Right lung (tissue), 10 donors: ENCODE measurements at places on chromosomes 7 and 10. TPM values are rescaled to one million over a fixed set of nuclear protein-coding genes. Genes with fewer than 3 reads are reported as not detected.

- peak; percentile 14 for DNase-seq
These were observed 441.8 kb upstream of the AKR1E2 start for GRCh38 chr10:4384245-4384644.

- DNase-seq: no peak
These were observed 12.3 kb downstream of the CNPY1 start for GRCh38 chr7:155533827-155534690.

DNA sequence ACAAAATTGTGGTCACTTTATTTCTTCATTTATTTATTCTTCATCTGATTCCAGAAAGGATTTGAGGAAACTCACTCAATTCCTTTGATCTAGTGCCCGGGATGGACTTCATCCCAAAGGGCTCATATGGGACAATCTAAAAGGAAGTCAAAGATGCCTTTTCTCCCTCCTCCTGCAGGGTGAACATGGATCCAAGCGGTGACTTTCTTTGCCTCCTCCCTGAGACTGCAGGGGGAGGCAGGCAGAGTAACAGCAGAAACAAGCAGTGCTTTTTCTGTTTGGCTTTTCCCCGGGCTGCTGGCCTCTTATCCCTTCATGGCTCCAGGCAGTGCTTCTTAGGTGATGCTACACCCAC lies 10.0 kb upstream of the DNMBP start:
- peak; percentile 43 for DNase-seq

TMEM236 gene
- polyA plus RNA-seq: 0.37 TPM

DNA sequence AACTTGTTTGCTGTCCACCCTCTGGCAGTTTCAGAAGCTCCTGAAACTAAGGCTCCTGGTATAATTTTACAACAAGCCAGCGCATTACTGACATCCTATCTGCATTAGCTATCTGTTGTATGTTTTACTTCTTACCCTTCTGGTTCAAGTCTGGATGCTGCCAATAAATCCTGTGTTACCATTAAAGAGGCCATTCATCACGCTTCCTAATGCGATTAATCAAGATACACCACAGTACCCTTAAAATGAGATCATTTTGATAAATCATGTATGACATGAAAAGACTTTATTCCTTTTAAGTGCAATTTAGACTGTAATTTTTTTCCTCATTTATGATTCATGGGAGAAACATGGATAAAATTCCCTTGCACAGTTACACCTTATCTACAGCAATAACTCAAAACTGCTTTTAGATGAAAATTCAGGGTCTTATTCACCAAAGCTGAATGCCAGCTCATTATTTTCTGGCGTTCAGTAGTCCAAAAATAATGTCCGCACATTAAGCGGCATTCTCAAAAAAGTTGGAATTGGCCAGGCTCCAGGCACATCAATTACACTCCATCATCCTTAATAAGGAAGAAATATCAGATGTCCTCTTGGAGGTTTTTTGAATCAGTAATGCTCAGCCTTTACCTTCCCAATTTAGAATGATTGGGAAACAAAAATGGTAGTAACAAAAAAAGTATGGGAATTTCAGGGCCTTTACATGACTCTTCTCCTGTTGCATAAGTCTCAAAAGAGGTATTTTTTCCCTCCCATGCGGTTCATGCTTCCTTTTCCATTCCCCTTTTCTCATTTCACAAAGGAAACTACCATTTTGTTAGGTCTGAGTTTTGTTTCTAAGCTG lies 878.5 kb downstream of the LRMDA start:
- DNase-seq: no peak

GRCh38 chr7:82347808-82348207 lies 95.8 kb downstream of the CACNA2D1 start:
- DNase-seq: no peak

WDR11 gene
- 70.6 TPM for polyA plus RNA-seq

GRCh38 chr10:96229568-96230030 lies 41.8 kb downstream of the BLNK start:
- DNase-seq: peak; percentile 74

MYOF gene
- polyA plus RNA-seq: 44.5 TPM

TFR2 gene
- 4.6 TPM for polyA plus RNA-seq

LIPA gene
- polyA plus RNA-seq: 49.9 TPM

TRAPPC14 gene
- 18.0 TPM for polyA plus RNA-seq

ZP3 gene
- 2.2 TPM for polyA plus RNA-seq

DNA sequence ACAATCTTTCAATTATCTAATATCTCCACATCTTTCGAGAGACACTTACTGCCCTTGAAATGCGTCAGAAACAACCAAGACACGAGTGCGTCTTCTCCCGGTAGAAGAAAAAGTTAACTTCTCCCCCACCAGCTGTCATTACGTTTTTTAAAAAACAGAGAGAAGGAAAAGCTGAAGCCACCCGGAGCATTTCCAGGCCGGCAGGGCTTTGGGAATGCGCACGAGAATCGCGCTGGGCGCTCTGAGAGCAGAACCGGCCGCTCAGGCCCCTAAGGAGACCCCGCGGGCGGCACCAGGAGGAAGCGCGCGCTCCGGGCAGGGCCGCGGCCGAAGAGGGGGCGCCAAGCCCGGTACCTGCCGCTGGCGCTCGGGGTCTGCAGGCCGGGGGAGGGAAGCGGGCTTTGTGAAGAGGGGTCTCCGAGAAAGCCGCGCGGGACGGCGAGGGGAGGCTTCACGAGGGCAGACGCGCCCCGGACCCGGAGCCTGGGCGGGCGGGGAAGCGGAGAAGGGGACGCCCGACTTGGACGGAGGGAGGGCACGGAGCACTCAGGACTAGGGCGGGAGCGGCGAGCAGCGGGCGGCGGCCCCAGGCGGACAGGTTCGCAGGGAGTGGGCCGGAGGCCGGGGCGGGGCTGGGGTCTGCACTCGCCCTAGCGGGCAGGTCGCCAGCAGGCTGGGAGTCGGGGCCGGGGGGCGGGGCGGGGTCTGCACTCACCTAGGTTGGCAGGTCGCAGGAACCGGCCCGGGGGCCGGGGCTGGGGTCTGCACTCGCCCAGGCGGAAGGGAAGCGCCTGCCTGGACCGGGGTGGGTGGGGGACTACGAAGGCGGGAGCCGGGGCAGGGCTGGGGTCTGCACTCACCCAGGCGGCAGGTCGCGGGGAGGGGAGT lies 932 bp downstream of the ESYT2 start:
- DNase-seq: peak; percentile 45

DNA sequence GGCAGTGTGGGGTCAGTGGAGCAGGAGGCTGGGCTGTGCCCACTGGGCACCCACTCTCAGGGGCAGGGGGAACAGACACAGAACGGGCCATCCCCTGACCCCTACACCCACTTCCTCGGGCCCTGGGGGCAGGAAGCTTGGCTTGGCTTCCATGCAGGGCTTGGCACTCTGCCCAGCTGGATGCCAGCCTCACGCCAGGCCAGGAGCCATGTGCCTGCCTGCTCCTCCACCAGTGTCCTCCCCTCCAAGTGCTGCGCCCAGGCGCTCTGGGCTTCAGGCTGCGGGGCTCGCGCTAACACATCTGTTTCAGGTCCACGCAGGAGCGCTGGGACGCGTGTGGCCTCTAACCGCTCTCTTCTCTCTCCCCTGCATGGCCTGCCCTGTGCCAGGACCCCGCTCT lies 12.7 kb downstream of the LDB3 start:
- DNase-seq: no peak

DNA sequence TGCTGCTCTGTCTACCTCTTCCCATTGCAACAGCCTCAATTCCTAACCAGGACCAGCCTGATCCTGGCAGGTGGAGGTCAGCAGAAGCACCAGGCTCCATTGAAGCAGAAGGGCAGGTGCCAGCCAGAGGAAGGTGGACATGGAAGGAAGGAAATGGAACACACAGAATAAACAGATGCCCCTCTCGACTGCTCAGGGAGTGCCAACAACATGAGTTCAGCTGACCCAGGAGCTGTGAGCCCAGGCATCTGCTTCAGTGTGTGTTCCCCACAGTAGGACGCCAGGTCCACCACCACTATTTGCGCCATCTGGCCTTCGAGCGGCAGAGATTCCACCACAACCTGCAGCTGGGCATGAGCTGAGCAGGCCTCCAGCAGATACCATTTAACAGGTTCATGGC lies 56.7 kb downstream of the GPAM start:
- no peak for DNase-seq

DNA sequence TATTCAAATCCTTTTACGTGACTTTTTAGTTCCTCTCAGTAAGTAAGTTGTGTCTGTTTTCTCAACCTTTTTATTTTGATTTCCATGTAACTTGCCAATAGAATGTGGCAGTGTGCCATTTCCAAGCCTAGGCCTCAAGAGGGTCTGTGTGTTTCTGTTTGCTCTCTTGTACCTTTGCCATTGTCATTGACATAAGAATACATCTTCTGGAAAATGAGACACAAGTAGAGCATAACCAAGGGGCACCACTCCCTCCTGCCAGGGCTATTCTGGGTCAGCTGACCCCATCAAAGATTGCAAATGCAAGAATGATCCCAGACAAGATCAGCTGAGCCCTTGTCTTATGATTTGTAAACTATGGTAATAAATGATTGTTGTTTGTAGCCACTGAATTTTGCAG lies 524.0 kb downstream of the IPMK start:
- no peak for DNase-seq

DNA sequence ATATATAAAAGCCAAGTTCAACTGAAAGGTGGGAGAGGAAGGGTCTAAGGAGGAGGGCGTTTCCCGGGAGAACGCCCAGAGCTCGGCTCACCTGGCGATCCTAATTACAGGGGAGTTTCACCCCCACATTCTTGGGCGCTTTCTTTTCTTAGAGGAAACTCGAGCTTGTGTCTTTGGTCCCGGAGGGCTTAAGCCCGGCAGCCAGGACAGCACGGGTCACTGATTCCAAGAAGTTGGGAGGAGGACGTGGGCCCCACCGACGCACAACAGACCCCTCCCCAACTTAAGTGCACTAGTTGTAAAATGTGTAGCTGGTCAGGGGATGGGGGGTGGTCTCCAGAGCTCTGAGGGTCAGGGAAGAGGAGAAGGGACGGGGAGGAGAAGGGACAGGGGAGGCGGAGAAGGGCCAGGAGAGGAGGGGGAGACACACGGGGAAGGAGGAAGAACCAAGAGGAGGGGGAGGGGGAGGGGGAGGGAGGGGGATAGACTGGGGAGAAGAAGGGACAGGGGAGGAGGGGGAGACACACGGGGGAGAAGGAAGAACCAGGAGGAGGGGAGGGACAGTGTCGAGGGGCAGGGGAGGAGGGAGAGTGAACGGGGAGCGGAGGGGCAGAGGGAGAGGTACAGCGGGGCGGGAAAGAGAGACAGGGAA lies 874 bp downstream of the BAIAP2L1 start:
- DNase-seq: no peak

DNA sequence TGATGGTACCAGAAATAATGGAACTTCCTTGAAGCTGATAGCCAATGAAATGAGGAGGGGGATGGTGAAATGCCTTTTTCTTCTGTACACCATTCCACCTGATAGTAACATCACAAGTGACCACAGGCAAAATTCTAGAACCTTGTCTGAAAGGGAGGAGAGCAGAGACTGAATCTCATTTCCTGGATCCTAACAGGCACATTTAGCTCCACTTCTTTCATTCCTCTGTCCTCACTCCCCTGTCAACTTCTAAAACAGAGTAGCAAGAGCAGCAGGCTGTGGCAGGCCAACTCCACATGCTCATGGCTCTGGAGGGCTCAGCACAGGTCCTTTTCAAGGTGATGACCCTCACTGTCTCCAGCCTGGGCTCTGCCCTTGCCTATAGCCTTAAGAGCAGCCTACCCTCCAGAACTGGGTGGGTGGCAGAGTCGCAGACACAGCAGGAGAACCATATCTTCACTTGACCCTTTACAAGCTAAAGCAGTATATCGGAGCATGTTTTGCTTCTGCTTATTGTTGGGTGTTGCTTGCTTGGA lies at the start of gene LRRC18:
Gene LRRC18, minus strand, starts transcription at position 51 of the 536 bp plus-strand sequence. CDS start 25,685 bp downstream, outside the sequence.
- DNase-seq: no peak

DNA sequence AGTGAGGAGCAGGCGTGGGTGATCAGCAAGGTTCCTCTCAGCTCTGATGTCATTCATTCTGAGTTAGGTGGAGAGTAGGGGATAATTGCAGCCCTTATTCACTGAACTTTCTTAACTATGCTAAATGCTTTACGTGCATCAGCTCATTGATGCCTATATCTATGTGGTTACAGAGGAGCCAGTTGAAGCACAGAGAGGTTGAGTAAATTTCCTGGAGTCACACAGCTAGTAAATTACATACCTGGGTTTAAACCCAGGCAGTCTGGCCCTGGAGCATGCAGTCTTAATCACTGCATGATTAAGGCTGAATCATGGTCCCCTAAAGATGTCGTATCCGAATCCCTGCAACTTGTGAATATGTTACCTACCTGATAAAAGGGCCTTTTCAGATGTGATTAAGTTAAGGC lies 99.6 kb downstream of the GRK5 start:
- DNase-seq: no peak
